ENCODE measurements at places on chromosomes 7 and 10. TPM values are rescaled to one million over a fixed set of nuclear protein-coding genes. Genes with fewer than 3 reads are reported as not detected.

- no peak overlapping the region for H3K4me3 ChIP-seq
- no peaks in the 10 kb centered on the region for H3K36me3 ChIP-seq
- no peaks in the 10 kb centered on the region for H3K27me3 ChIP-seq
- no peak overlapping the region for H3K27ac ChIP-seq
These were observed 208.9 kb downstream of the TAX1BP1 start for GRCh38 chr7:27948861-27949260.

DNA sequence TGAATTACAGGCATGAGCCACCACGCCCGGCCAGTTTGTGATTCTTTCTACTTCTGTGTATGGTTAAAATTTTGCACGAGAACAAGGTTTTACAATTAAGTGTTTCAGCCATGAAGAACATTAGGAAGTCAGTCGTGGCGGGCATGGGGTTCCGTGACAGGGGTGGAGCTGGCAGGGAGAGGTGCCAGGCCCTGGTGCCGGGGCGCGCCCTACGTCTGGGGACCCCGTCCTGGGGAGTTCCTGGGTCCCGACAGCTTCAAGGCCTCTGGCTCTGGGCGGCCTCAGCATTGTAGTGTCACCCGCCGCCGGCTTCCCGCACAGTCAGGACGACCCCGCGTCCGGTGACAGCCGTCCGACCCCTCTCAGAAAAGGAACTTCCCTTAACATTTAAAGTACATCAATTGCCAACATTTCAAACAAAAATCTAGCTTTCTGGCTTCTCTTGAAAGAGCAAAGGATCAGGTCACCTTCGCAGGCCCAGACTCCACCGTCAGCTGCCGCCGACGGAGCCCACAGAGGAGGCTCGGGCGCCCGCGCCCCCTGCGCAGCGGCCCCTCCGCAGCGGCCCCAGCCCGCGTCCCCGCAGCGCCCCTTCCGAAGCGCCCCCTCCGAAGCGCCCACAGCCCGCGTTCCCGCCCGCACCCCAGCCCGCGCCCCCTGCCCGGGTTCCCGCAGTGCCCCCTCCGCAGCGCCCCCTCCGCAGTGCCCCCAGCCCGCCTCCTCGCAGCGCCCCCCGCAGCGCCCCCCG is 23.2 kb upstream of the MKI67 start:
- peaks cover 10% of the 10 kb centered on the region for H3K4me1 ChIP-seq
- no peak for DNase-seq
- H3K4me3 ChIP-seq = no peak overlapping the region
- no peaks in the 10 kb centered on the region for H3K36me3 ChIP-seq

The CRYGN gene
- 0.59 TPM for total RNA-seq

DNA sequence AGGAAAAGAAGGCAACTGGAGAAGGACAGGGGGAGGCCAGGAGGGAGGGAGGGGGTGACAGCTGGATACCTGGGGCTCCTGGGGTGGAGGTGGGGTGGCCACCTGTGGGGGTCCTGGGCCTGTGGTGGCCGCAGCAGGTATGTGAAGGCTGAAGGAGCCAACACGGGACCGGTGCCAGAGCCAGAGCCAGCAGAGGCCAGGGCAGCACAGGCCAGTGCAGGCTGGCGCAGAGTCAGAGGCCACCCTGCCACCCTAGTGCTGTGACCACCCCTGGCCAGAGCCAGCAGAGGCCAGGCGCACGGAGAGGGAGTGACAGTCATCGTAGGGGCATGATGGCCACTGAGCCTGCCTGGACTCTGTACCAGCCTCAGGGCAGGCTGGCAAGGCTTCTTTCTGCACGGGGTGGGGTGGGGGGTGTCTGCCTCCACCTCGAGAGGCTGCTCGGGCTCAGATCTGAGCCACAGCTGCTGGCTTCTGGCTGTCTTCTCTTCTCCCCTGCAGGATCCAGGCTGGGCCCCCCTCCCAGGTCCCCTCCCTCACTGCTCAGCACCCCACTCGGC is 28.8 kb downstream of the YKT6 start:
- peak; percentile 89 for DNase-seq
- H3K4me3 ChIP-seq = no peak overlapping the region
- peaks cover 11% of the 10 kb centered on the region for H3K27me3 ChIP-seq

GRCh38 chr10:110841767-110842267 is 29.9 kb upstream of the PDCD4 start:
- no peaks in the 10 kb centered on the region for H3K36me3 ChIP-seq
- no peaks in the 10 kb centered on the region for H3K4me1 ChIP-seq
- no peak overlapping the region for H3K27ac ChIP-seq
- H3K27me3 ChIP-seq = peaks cover 2% of the 10 kb centered on the region

DNA sequence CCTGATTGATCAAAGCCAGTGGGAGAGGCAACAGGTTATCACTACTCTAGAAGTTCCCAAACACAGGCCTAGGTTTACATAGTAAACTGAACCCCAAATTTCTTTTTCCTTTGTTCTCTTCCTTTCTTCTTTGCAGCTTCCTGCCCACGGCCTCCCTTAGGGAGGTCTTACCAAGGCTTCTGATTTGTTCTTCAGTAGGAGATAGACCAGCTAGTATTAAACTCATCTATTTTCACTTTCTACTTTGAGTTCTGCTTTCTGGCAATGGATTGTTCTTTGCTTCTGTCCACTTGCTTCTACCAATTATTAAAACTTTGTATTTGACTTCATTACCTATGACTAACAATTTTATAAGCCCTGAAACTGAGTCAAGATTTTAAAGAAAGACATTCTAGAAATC is 251.2 kb upstream of the FZD1 start:
- no peak overlapping the region for H3K27ac ChIP-seq
- no peaks in the 10 kb centered on the region for H3K36me3 ChIP-seq
- H3K4me3 ChIP-seq = no peak overlapping the region
- DNase-seq = no peak

The TRIM73 gene
- total RNA-seq = 0.36 TPM

GRCh38 chr10:8049045-8049864 is 5.2 kb upstream of the GATA3 start:
- peak; percentile 90 for DNase-seq
- H3K27ac ChIP-seq = no peak overlapping the region
- peaks cover 6% of the 10 kb centered on the region for H3K4me1 ChIP-seq
- H3K27me3 ChIP-seq = peaks cover 97% of the 10 kb centered on the region
- no peak overlapping the region for H3K4me3 ChIP-seq
- H3K36me3 ChIP-seq = no peaks in the 10 kb centered on the region

DNA sequence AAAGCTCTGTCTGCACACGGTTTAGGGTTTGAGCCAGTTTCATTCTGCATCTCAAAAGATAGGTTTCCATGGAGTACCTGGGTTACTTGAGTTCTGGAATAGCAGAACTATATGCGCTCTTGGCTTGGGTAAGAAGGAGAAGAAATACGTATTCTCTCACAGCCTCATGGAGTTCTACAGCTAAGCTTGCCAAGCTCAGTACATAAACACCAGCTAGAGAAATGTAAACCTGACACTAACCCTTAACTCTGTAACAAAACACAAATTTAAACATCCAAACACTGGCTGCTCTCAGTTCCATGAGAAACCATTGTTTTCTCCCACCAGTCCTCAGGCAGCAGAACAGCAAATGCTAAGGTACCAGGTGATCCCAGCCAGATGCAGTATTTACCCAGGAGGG is 557.2 kb downstream of the INHBA start:
- no peak overlapping the region for H3K4me3 ChIP-seq
- no peak for DNase-seq
- no peaks in the 10 kb centered on the region for H3K36me3 ChIP-seq

The NANOS1 gene
- total RNA-seq = 1.1 TPM

DNA sequence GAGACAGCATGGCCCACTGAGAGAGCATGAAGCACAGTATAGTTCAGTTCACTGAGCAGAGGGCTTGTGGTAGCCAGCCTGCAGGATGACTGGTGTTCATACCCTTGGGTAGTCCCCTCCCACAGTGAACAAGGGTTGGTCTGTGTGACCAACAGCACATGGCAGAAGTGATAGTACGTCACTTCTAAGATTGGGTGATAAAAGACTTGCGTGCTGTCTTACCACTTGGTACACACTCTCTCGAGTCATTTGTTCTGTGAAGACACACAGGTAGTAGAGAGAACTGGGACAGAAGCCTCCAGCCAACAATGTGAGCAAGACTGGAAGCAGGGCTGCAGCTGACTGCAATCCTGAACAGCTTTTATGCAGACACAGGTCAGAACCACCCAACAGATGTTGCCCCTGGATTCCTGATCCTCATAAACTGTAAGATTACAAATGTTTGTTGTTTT is 14.6 kb downstream of the EPC1 start:
- H3K4me1 ChIP-seq = peaks cover 9% of the 10 kb centered on the region
- no peak overlapping the region for H3K4me3 ChIP-seq
- H3K36me3 ChIP-seq = no peaks in the 10 kb centered on the region
- no peaks in the 10 kb centered on the region for H3K27me3 ChIP-seq
- H3K27ac ChIP-seq = no peak overlapping the region

The MCM10 gene
- 2.4 TPM for total RNA-seq

The MEIG1 gene
- 1.2 TPM for total RNA-seq

GRCh38 chr10:49527850-49528249 is 11.1 kb downstream of the ERCC6 start:
- peaks cover 92% of the 10 kb centered on the region for H3K36me3 ChIP-seq
- DNase-seq = no peak
- no peak overlapping the region for H3K27ac ChIP-seq
- no peaks in the 10 kb centered on the region for H3K4me1 ChIP-seq
- H3K4me3 ChIP-seq = no peak overlapping the region

GRCh38 chr7:148819697-148820360 is 64.3 kb downstream of the EZH2 start:
- H3K36me3 ChIP-seq = peaks cover 4% of the 10 kb centered on the region
- DNase-seq = no peak
- H3K27ac ChIP-seq = peak overlapping the region; percentile 18
- H3K27me3 ChIP-seq = no peaks in the 10 kb centered on the region
- H3K4me1 ChIP-seq = peaks cover 12% of the 10 kb centered on the region

DNA sequence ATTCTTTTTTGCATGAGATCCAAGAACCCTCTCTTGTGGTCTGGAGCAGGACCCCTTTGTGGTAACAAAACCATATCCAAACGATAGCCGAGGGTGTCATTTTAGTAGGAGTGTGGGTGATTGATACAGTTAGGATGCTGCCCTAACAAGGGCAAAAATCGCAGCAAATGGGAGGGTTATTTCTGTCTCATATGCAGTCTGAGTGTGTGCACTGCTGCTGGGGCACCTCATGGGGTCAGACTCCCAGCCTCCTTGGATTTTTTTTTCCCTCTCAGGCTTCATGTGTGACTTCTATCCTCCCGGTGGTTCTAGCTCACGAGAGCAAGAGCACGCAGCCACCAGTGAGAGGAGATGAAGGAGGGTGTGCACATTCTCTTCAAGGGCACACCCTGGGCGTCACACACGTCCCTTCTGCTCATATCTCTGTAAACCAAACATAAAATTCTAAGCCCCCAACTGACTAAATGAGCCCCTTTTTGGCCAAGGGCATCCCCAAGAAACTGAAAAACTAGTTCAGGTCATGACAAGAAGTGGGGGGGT is 28.6 kb upstream of the IL15RA start:
- H3K27ac ChIP-seq = no peak overlapping the region
- DNase-seq = no peak
- peaks cover 14% of the 10 kb centered on the region for H3K27me3 ChIP-seq

DNA sequence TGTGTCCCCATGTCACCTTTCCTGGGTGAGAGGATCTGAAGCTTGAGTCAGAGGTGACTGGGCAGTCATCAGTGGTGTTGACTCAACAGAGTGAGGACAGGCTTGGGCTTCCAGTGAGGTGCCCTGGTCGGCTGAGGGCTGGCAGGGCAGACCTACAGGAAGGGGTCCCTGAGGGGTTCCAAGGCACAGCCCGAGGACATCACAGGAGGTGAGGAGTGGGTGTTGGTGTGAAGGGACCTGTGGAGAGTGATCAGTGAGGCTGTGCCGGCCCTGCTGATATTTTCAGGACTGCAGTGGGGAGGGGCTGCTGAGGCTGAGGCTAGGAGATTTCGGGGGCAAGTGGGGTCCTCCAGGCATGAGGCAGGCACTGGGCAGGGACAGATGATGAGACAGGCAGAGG is 545.5 kb downstream of the TCERG1L start:
- no peaks in the 10 kb centered on the region for H3K4me1 ChIP-seq
- peak; percentile 34 for DNase-seq
- H3K4me3 ChIP-seq = no peak overlapping the region
- no peaks in the 10 kb centered on the region for H3K36me3 ChIP-seq
- no peak overlapping the region for H3K27ac ChIP-seq

- H3K36me3 ChIP-seq = no peaks in the 10 kb centered on the region
- no peak overlapping the region for H3K4me3 ChIP-seq
- H3K27me3 ChIP-seq = no peaks in the 10 kb centered on the region
These were observed 1090.6 kb upstream of the AUTS2 start for GRCh38 chr7:68507668-68508067.

The RHEB gene
- 63.4 TPM for total RNA-seq
